ENCODE measurements at places on chromosomes 12 and 14.

DNA sequence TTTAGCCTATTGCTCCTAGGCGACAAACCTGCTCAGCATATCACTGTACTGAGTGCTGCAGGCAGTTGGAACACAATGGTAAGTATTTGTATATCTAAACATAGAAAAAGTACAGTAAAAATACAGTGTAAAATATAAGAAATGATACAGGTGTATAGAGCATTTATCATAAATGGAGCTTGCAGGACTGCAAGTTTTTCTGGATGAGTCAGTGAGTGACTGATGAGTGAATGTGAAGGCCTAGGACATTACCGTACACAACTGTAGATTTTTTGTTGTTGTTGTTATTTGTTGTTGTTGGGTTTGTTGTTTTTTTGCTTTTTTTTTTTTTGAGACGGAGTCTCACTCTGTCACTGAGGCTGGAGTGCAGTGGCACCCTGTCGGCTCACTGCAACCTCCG lies 33.4 kb downstream of the PNMA1 start:
- DNase-seq: no peak

DNA sequence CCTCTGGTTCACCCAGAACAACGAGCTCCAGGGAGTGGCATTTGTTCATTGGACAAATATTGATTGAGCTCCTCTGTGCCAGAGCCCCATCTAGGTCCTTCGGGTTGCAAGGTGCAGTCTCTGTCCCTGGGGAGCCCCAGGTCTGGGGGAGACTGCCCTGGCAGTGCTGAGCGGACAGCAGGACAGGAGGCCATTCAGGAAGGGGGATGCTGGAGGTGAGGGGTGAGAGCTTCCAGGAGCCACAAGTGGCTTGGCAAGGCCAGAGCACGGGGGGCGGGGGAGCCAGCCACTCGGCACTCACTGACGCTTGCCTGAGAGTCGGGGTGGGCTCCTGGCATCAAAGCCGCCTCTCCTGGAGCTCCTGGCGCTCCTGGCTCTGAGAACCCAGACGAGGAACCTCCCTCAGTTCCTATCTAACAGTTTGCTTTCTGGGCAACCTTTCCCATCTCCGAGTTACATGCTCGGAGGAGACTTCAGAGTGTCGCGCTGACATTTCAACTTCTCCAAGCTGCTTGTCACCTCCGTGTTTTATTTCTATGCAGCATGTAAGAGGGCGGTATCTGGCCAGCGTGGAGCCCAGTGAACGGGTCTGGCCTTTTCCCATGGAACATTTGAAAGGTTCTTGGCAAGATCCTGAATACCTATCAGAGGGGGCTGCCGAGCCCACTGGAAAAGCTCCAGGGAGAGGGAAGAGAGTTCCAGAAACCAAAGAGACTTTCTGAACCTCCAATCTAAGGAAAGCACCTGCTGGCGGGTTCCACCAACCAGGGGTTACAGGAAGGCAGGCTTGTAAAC lies 62.0 kb upstream of the BCL11B start:
- DNase-seq: no peak

DNA sequence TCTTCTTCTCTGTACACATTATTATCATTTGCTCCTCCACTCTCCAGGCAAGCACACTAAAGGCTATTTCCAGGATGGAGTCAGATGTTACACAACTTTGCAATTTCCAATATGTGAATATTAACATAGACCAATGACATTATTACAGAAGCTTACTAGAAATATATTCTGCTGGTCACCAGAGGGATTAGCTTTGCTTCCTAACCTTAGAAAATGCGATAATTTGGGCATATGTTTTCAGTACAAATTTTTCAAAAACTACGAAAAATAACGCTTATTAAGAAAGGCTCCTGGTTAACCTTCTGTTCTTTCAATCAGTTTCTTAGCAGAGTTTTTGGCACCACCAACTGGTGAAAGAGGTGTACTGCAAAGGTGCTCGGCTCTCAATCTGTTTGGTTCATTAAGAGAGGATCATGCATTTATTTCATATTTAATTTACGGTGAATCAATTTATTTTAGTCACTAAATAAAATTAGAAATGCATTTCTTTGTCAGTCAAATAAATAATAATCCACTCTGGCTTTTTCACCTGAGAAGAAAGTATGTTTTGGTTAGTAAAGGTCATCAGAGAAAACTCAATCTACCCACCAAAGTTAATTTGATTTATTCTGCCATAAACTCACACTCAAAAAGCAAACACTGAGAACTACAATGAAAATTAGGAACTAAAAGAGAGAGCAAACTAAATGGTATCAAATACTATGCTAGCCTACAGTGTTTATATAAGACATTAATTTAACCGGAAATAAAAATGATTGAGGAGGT lies 39.2 kb downstream of the EFCAB11 start:
- DNase-seq: peak; percentile 28

DNA sequence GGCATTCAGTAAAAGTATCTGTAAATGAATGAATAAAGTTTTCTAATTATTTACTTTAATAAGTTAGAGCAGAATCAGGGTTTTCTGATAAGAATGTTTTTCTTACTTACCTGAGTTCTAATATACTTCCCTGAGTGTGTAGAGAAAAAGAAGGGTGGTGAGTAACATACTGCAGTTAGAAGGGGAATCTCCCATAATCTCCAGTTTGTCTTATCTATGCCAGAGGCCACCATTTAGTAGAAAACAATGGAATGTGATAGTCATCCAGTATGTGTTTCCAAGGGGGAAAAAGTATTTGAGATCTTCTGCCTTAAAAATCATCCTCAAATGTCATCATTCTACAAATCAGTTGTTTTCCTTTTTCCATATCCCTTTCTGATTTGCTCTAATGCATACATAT lies 56.5 kb upstream of the PAWR start:
- DNase-seq: no peak

DNA sequence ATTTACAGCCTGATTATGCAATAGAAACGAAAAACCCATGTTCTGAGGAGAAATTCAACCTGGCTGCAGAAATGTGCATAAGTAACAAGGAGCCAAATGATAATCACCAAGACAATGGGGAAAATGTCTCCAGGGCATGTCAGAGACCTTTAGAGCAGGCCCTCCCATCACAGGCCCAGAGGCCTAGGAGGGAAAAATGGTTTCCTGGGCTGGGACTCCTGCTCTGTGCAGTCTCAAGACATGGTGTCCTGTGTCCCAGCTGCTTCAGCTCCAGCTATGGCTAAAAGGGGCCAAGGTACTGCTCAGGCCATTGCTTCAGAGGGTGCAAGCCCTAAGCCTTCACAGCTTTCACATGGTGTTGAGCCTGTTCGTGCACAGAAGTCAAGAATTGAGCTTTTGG lies 156.0 kb downstream of the SLC35F4 start:
- no peak for DNase-seq

DNA sequence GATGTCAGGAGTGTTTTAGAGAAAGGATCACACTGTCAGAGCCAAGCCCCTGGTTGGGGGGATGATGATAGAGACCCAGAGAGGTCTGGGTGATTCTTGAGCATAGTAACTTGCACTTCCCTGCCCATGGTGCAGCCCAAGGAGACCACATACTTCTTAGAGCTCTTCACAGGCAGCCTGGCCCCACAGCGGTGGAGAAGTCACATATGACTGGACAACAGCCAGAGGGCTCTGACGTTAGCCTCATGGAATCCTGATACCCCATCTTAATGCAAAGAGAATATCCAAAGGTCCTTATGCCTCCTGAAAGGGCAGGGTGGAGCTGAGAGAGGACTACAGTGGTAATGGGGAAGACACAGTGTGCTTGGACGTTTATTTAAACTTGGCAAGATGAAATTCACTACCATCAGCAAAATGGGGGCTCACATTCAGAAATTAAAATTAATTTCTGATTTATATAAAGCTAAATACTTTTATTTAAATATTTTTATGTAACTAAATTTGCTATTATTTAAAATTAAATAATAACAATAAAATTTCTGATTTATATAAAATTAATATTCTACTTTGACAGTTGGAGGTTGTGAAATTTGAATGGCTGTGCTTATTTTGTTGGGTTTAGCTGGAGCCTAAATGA lies 131.3 kb downstream of the KTN1 start:
- no peak for DNase-seq

DNA sequence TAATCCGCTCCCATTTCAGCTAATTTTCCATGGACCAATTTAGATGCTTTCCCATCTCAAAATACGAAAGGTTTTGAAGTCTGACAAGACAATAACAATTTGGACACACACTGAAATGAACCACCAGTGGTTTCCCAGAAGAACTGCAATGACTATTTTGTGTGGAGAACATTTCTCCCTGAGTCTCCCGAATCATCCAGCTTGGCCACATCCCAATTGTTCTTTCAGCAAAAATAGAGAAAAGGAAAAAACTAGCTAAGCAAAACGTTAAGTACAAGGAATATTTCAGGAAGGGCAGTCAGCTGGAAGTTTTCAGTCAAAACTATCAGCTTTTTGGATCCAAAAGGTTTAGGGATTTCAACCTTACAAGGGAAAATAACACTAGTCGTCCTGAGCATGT lies 390.6 kb downstream of the KCNH5 start:
- no peak for DNase-seq

GRCh38 chr14:94971750-94972149 lies 185.6 kb downstream of the DICER1 start:
- DNase-seq: no peak

All from stimulated activated CD4-positive, alpha-beta T cell treated with anti-CD3 and anti-CD28 coated beads, Interleukin-1b, Interleukin-23, amount 100 ng/mL, for 24 hours (primary cell).